Stimulated activated CD8-positive, alpha-beta memory T cell treated with anti-CD3 and anti-CD28 coated beads, Interleukin-7, amount 100 ng/mL, for 1 hour (primary cell): ENCODE measurements at places on chromosomes 2 and 18.
A peak's percentile ranks its signal among the peaks of the same experiment; 100 is the strongest.

DNA sequence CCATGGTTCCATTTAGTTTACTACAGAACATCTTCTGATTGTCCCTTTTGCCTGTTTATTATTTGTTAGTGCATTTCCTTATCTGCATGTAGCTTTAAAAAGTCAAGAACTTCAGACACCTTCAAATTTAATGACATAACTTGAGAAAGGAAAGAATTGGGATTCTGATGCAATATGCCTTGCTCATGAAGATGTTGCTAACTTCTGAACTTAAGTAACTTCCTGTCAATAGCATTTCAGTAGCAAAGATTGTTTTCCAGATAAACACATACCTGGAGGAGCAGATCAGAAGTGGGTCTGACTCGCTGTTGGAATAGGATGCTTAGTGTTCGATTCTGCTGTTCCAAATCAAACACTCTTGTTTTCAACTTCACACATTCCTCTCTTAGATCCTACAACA lies 190.2 kb upstream of the LYPD1 start:
- DNase-seq, result no peak

DNA sequence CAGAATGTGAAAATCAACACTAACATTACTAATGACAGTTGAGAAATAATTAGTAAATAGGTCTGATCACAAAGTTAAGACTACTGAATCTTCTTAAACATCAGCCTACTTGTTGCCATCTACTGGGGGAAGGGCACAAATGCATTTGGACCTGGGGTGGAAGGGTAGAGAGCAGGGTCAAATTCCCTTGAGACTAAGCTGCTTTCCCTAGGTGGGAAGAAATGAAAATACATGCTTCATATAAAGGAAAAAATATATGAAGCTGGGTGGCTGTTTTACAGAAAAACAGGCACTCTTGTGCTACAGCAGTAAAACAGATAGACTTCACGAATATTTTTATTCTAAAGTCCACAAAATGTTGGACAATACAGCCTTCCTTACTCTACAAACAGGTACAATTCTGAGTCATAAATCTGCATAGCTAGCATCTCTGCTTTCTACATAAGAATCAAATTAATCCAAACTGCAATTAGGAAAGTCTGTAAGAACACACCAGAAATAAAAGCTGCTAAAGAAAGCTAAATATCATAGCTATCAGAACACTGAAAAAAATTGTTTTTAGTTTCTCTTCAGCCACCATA lies 10.9 kb downstream of the TRIP12 start:
- DNase-seq, result no peak

DNA sequence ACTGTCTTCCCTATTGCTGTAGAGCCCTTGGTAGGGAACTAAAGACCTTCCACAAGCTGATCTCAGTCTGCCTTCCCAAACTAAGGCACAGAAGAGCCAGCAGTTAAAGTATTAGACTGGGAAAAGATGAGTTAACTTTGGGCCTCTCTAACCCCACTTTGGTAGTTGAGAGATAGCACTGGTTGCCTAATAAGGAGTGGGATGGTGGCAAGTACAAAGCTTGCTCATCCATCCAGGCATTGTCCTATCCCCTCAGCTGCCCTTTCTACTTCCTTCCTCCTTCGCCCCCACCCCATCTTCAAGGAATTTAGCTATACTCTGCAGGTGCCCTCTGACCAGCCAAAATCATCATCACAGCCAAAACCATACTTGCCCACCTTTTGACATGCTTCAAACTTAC lies 22.2 kb upstream of the AFTPH start:
- no peak for DNase-seq

DNA sequence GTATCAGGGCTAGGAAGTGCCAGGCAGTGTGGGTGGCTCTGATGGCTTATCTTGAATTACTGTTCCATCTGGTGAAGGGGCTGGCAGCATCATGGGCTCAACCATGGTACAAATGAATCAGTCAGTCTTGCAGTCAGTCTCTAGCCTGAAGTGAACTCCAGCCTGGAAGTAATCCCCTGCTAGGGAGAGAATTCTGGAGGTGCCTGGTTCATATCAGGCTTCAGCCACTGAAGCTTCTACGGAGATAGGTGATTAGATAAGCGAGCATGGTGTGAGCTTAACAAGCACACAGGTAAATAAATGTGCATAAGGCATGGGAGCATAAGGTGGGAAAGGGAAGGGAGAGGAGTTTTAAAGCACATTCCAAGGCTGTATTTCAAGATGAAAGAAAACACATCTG lies 541.7 kb downstream of the MBD2 start:
- DNase-seq, result no peak

- no peak for DNase-seq
Observed at GRCh38 chr2:9984217-9984739, 32.8 kb downstream of the GRHL1 start.

GRCh38 chr18:47870605-47871004 lies 59.9 kb downstream of the SMAD2 start:
- DNase-seq, result no peak

- DNase-seq, result no peak
Observed at GRCh38 chr18:75475228-75475627, 47.7 kb upstream of the SMIM21 start.

GRCh38 chr2:119696005-119696404 lies 17.0 kb downstream of the TMEM177 start:
- no peak for DNase-seq

GRCh38 chr18:23812546-23813440 lies 123.5 kb downstream of the LAMA3 start:
- DNase-seq, result no peak

- peak; percentile 12 for DNase-seq
Observed at GRCh38 chr18:74896390-74896991, 298.8 kb downstream of the ZNF407 start.

DNA sequence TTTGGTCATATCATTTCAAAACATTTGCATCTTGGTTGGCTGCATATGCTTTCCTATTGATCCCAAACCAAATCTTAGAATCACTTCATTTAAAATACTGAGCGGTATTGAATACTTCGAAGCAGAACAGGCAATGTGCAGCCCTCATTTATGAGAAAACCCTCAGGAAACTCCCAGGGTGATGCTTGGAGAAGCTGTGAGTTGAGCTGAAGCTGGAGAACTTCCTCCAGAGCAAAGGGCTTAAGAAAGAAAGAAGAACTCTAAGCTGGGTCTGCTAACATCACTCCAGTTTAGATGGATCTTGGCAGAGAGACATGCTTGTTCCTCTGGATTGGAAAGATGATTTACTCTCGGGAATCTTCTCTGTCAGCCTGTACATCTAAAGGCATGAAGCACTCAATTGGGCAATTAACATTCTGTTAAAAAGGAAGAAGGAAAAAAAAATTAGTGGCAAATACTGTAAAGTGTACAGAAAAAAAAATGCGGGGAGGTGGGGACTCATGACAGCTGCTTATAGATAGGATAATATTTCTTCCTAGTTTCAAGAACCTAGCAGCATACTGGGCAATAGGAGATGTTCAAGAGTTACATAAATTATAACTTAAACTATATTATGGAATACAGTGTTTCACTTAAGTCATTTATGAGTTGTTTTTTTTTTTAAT lies 49.5 kb downstream of the ATIC start:
- no peak for DNase-seq

DNA sequence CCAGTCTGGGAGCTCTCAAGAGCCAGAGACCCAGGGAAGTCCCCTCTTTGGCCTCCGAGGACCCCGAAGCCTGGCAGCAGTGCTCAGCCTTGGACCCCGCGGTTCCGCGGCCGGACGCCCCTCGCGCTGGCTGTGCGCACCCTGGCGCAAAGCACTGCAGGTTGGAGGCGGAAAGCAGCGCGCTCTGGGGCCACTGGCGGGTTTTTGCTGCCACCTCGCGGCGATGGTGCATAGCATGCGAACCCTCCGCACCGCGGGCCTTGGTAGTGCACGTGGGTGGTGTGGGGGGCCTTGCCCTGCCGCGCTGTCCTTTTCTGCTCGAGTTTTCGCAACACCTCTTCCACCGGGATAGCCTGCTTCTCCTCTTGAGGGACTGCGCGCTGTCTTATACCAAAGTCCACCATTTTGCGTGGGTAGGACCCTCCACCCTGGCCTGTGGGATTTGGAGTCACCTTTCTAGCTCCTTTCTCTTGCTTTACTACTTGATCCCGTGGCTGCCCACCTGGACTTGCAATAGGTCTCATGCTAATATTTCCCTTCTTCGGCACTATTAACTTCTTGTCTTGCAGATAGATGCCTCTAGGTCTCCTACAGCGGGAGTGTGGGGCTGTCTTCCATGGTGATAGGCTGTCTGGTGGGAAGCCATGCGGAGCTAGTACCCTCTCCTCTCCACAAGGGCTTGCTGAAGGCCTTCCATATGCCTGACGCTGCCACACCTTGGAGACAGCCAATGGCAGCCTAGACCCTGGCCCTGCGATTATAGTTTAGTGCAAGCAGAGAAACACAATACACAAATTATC lies 14.3 kb downstream of the SIX3 start:
- DNase-seq, result peak; percentile 30

- no peak for DNase-seq
Observed at GRCh38 chr2:55296393-55296792, 27.4 kb upstream of the MTIF2 start.

GRCh38 chr2:10876394-10876793 lies 35.3 kb upstream of the KCNF1 start:
- DNase-seq, result no peak

DNA sequence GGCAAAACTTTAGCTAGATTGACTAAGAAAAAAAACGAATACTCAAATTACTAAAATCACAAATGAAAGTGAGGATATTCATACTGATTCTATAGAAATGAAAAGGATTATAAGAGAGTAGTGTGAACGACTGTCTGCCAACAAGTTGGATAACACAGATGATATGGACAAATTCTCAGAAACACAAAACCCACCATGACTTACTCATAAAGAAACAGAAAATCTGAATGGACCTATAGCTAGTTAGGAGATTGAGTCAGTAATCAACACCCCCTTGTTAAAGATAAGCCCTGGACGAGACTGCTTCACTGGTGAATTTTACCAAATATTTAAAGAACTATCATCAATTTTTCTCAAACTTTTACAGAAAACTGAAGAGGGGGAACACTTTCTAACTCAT lies 108.8 kb upstream of the TMEM200C start:
- DNase-seq, result no peak

DNA sequence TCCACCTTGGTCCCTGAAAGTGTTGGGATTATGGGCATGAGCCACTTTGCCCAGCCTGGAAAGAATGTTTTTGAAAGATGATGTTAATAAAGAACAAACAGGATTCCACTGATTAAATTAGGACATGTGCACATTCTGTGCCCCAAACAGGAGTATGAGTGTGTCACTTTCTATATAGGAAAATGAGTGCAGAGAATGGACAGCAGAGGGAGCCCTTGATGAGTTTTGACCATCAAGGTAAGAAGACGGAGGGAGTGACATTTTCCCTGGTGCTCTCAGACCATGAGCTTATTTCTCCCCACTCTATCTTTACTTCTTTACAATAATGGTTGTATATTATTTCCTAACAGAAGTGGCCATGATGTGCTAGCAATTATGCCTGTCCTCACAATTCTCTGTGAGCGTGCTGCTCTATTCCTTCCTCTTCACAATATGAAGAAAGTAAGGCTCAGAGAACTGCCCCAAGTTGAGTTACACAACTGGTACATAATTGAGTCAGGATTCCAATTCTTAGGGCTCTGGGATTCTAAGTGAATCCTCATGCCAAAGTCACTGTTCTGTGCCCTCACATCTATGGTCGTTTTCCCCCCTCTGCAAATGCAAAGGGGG lies 20.6 kb downstream of the RPL37A start:
- DNase-seq, result no peak

- no peak for DNase-seq
Observed at GRCh38 chr2:60839126-60839813, 42.1 kb upstream of the REL start.

GRCh38 chr2:19068206-19068605 lies 290.2 kb downstream of the OSR1 start:
- no peak for DNase-seq

- DNase-seq, result no peak
Observed at GRCh38 chr2:114076961-114077360, 187.1 kb downstream of the ACTR3 start.

DNA sequence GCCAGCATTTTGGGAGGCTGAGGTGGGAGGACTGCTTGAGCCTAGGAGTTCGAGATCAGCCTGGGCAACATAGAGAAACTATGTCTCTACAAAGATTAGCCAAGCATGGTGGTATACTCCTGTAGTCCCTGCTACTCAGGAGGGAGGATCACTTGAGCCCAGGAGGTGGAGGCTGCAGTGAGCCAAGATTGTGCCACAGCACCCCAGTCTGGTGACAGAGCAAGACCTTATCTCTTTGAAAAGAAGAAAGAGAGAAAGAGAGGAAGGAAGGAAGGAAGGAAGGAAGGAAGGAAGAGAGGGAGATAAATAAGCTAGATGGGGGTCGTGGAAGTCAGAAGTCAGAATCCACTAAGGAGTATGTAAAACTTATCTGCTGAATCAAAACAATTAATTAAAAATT lies 16.2 kb downstream of the GPR75 start:
- DNase-seq, result no peak

- DNase-seq, result no peak
Observed at GRCh38 chr2:23746141-23746863, 180.6 kb downstream of the ATAD2B start.

DNA sequence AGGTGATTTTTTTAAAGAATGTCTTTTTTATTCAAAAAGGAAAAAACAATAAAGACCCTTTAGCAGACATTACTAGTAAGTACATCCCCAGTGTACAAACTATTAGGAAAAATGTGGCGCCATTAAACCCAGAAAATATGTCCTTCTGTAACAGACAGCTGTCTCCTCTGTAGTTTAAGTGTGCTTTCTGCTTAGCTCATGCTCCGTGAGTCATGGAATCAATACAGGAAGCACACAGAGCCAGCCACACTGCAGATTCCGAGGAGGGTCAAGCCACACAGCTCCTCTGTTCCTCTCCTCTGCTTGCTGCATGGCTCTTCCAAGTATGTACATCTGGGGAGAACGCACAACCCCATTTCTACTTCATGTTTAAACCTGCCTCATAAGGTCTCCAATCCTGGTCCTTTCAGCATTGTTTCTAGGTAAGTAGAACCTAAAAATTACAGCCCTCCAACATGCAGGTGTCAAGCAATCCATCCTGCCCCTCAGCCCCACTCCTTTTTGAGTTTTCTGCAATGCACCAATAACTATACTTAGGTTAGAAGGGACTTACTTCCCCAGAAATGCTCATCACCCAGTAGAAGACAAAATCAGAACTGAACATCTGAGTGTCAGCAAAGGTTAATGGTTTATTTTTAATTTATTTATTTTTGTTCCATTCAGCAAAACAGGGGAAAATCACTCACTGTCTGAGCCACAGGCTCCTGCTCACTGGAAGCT lies 37.5 kb downstream of the ACVR1 start:
- DNase-seq, result no peak
